ENCODE measurements at places on chromosomes 4 and X.

- no peak for DNase-seq
These were observed 48.6 kb downstream of the ASB9 start for GRCh38 chrX:15221321-15221720.

DNA sequence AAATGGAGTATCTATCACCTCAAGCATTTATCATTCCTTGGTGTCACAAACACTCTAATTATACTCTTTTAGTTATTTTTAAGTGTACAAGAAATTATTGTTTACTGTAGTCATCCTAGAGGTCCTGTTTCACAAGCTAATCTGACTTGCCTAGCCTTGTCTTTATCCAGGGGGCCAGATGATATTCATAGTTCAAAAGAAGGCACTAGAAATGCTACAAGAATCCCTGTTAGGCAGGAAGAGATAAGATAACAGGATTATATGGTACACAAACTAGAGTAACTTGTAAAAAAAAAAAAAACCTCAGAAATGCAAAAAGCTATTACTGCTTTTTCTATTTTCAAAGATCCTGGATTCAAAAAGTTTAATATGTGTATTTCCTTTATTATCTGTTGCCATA, 95.8 kb downstream of the MBNL3 start:
- no peak for DNase-seq

DNA sequence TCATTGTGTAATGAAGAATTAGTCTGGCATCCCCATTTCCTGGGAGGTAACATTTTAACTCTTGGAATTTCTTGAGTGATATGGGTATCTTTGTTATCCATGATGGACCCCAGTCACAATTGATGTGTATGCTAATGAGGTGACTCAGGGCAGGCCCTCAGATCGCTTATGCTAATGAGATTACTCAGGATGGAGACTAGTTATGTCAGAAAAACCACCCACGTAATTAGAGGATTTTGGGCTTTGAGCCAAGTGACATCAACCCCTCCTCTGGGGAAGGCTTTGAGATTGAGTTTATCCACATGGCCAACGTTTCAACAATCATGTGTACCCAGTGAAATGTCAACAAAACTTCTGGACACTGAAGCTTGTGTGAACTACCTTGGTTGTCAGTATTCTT, 772.7 kb downstream of the STPG2 start:
- DNase-seq = no peak

- no peak for DNase-seq
These were observed 24.8 kb upstream of the CYBB start for GRCh38 chrX:37755025-37755424.

DNA sequence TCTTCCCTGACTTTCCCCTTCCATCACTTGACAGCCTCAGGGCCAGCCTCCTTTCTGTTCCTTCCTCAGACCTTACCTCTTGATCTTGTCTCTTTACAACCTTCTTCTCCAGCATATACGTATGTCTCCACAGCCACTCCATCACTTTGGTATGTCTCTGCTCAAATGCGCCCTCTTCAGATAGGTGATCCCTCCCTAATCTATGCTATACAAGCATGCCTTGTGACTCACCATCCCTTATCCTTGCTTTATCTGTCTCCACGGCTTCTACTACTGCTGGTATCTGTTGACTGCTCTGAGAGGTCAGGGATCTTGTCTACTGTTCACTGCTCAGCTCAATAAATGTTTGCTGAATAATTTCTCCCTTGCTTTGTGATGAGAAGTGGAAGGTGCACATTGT, 9.0 kb downstream of the ARAP2 start:
- no peak for DNase-seq

- DNase-seq = no peak
These were observed 132.9 kb upstream of the IGFBP7 start for GRCh38 chr4:57243076-57243475.

- DNase-seq = peak; percentile 62
These were observed 78.0 kb upstream of the BCOR start for GRCh38 chrX:40175511-40176350.

GRCh38 chr4:4521136-4521535, 20.7 kb downstream of the STX18 start:
- DNase-seq = no peak

DNA sequence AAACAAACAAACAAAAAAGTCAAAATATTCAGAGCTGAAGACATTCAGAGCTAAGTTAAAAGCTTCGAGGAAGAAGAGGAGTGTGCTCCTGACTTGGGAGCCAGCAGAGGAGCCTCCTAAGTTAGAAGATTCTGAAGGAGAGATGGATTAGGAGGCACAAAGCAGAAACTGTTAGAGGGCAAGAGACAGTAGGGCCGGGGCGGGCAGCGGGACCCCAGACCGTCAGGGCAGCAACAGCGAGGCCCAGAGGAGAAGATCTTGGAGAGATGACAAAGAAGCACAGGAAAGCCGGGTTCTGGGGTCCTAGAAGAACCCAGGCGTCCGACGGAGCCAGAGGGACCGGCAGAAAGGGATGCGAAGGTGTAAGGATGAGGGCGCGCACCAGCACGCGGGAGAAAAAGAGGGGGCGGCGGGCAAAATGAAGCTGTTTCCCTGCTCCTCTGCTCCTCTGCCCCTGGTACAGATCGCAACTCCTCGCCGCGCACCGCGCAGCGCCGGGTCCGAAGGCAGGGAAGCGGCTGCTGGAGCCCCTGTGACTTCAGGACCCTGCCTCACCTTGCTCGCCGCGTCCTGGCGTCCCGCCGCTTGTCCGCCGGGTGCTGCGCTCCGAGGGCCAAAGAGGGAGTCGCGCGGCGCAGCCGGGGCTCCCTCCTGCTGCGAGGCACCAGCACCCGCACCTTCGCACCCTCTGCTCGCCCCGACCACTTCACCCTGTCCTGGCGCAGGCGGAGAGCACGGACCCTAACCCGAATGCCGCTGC, 477 bp downstream of the KLHL13 start:
- DNase-seq = no peak

- DNase-seq = no peak
These were observed 71.0 kb upstream of the UGT8 start for GRCh38 chr4:114527637-114528036.

DNA sequence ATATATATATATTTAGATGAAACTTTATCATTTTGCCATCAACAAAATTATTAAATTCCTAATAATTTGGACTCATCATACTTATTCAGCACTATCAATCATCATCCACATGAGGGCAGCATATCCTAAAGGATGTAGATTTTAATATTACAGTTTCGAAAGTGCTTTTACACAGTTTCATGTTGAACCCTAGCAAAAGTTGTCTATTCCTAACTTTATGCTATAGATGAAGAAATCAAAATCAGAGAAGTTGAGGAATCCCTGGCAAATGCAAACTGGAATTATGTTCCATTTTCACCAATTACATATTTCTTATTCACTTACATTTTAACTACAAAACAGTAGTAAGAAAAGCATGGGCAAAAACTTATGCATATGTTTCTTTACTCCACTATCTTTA, 36.6 kb upstream of the UGT2A1 start:
- no peak for DNase-seq

DNA sequence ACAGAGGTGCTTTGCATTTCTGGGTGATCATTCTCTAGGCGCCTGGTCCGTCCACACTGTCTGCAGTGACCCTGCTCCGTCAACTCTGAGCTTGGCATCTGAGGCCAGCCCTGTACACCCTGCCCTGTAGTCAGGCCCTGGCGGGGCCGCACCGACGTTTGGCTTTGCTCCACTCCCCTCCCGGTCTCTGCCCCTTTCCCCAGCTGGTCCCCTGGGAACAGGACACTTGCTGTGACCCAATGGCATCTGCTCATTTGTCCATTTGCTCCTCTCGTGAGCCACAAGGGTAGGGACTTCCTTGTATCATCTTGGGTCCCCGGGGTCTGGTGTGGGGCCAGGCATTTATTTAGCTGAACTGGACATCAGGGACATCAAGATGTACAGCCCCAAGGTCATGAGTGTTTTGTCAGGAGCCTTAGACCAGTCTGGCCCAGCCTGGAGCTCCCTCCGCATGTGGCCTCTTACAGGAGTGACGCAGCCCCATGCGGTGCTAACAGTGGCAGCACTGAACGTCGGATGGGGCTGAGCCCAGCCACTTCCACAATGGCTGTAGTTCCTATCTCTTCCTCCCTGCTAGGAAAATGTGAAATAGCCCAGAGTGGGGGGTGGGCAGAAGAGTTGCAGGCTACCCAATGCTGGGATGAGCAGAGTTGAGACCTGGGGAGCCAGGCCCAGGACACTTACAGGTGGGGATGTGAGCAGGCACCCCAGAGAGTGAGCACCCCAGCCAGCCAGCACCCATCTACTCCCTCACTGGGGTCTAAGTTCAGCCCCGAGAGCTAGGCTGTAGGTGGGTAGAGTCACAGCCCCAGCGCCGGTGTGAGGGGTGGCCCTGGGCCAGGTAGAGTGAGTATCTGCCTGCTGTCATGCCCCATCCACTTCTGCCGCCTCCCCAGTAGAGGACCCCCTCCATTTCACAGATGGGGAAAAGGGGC, 2.0 kb upstream of the SH3BP2 start:
- no peak for DNase-seq

- no peak for DNase-seq
These were observed 125.0 kb downstream of the TEX13C start for GRCh38 chrX:125444659-125445058.

- DNase-seq = no peak
These were observed 110.2 kb downstream of the FAM53A start for GRCh38 chr4:1573830-1574459.

DNA sequence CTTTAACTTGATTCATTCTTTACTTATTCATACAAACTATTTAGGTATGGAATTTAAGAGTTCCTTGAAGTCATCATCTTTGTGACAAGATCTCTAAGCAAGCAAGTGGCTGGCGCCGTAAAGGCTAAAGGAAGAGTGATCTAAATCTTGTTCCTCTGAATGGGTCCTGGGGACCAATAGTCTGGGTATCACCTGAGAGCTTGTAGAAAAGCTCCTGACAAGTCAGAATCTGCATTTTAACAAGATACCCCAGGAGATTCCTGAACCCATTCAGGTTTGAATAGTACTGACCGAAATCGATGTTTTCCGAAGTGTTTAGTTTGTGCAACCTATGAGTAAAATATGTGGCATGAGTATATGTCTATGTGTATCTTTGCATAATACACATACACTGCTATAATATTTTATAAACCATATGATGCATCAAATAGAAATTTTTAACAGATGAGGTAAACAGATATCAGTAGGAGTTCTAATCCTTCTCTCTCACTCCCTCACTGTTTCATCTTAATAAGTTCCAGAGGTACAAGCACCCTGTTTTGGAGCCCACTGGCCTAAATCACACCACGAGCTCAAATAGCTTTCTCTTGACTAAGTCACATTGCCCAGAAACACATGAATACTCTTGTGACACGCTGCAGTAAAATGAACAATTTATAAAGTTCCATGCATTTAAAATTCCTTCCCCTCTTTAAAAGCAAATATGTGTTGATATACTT, 170.0 kb downstream of the RELL1 start:
- no peak for DNase-seq

DNA sequence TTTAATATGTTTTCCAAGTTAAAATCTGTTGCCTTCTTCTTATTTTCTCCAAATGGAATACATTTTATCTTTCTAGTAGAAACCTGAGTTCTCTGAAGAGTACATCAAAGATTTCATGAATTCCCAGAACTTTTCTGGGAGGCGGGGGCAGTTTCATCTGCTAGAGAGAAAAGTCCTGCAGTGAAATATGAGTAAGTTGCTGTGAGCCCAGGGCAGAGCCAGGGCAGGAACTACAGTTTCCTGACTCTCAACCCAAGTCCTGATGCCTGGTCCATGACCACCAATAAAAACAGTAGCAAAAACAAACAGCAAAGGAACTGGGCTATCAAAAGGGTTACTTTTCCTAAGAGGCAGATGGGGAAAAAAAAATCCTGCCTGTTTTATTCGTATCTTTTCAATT, 239.4 kb upstream of the CTSO start:
- no peak for DNase-seq

GRCh38 chr4:98639108-98639507, 19.3 kb downstream of the TSPAN5 start:
- DNase-seq = no peak
